ENCODE measurements at places on chromosomes 5 and 9.

- no peak for DNase-seq
Measured at GRCh38 chr5:130815246-130815645, 349.8 kb downstream of the HINT1 start.

GRCh38 chr5:107092695-107093094 is 578.0 kb downstream of the EFNA5 start:
- no peak for DNase-seq

GRCh38 chr5:98581112-98581997 is 192.1 kb upstream of the RGMB start:
- no peak for DNase-seq

- DNase-seq = no peak
Measured at GRCh38 chr5:180439911-180440769, 54.0 kb upstream of the CNOT6 start.

Data from stimulated activated CD8-positive, alpha-beta memory T cell treated with anti-CD3 and anti-CD28 coated beads, Interleukin-4, amount 100 ng/mL, for 1 hour (primary cell).